ENCODE measurements at places on chromosomes 6 and 20.

- H3K36me3 ChIP-seq, result peaks cover 41% of the 10 kb centered on the region
- no peak overlapping the region for H3K4me3 ChIP-seq
- no peak for DNase-seq
- peak overlapping the region; percentile 9 for H3K27ac ChIP-seq
- no peaks in the 10 kb centered on the region for H3K27me3 ChIP-seq
Measured at GRCh38 chr20:2123720-2124119, 22.1 kb downstream of the STK35 start.

DNA sequence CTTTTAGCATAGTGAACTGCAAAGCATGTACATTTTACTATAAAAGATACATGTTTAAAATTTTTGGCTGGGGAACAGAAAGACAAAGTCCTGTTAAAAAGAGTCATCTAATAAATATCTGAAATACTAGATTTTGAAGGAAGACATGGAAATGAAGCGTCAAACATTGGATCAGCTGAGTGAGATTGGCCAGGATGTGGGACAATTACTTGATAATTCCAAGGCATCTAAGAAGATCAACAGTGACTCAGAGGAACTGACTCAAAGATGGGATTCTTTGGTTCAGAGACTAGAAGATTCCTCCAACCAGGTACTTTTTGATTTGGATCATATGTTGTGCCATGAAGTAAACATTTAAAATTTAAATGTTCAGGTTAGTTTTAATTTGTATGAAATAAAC, 162.3 kb downstream of the UTRN start:
- H3K36me3 ChIP-seq, result peaks cover 36% of the 10 kb centered on the region
- no peaks in the 10 kb centered on the region for H3K4me1 ChIP-seq
- peak overlapping the region; percentile 59 for H3K27ac ChIP-seq
- H3K27me3 ChIP-seq, result no peaks in the 10 kb centered on the region

DNA sequence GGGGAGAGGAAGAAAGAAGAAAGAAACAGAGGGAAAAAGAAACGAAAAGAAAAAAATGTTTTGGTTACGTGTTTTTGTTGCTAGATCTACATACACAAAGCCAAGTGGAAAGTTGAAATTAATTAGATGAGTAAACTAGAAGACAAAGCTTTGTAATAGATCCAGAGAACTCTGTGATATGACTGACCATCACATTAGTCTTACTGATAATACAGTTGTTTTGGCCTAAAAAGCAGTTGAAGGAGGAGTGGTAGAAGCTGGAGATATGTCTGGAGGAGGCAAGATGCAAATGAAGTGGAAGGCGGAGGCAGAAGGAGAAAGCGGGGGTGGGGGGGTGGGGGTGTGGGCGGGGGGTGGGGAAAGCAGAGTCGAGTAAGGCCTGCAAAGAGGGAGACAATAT, 500.1 kb upstream of the ID4 start:
- no peak for DNase-seq
- H3K4me1 ChIP-seq, result no peaks in the 10 kb centered on the region
- no peaks in the 10 kb centered on the region for H3K27me3 ChIP-seq
- no peak overlapping the region for H3K27ac ChIP-seq

DNA sequence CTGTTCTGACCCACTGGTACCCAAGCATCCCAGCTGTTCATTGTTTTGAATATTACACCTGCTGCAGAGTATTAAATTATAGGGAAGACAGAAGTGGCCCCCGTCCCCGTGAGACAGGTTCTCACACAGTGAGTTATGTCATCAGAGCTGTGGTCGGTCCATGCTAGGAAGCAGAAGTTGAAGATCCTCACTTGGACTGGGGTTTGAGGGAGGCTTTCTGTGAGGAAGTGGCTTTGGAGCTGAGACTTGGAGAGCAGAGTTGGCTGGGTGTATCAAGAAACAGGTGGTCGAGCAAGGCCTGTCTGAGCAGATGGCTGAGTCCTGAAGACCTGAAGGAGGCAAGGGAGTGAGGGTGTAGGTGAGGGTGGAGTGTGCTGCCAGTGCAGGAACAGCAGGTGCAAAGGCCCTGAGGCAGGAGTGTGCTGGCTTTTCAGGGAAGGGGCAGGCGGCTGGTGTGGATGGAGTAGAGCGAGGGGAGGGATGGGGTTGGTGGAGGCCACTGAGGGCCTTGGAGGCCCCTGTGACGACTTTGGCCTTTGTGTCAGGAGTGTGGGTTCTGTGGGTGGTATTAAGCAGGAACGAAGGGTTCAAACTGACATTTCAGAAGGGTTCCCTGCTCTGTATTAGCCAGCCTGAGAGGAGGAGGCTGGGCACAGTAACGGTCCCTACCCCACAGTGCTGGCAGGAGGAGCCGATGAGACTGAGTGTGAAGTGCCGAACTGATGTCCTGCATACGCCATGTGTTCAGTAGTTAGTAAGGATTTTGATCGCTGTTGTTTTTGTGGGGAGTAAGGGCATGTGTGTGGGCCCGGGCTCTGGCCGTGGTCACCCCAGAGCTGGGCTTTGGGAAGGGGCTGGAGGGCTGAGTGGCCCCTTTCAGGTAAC, 11.8 kb downstream of the SRC start:
- peaks cover 78% of the 10 kb centered on the region for H3K36me3 ChIP-seq
- H3K27ac ChIP-seq, result peak overlapping the region; percentile 90
- peaks cover 96% of the 10 kb centered on the region for H3K4me1 ChIP-seq
- no peaks in the 10 kb centered on the region for H3K27me3 ChIP-seq

- no peak overlapping the region for H3K4me3 ChIP-seq
- peaks cover 5% of the 10 kb centered on the region for H3K36me3 ChIP-seq
- H3K4me1 ChIP-seq, result peaks cover 39% of the 10 kb centered on the region
- no peak for DNase-seq
Measured at GRCh38 chr6:72651174-72651573, 29.3 kb downstream of the KCNQ5 start.

DNA sequence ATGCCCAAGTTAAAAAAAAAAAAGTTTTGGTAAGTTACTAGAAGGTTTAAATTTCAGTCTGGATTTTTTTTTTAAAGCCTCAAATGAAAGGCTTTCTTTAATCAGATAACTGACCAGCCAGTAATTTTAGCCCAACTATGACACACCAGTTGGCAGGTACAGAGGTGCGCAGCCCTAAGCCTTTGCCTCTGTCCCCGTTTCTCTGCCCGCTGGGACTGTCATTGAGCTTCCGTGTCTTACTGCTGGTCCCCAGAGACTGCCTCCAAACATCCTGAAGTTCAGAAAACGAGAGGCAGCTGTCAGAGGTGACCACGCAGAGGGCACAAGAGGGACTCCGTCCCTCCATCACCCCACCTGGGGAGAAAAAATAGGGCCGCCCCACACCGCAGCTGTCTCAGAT, 118.2 kb downstream of the RPS12 start:
- no peaks in the 10 kb centered on the region for H3K36me3 ChIP-seq
- no peak for DNase-seq
- H3K4me3 ChIP-seq, result no peak overlapping the region
- no peak overlapping the region for H3K27ac ChIP-seq

- no peak for DNase-seq
- H3K4me1 ChIP-seq, result peaks cover 26% of the 10 kb centered on the region
- no peaks in the 10 kb centered on the region for H3K27me3 ChIP-seq
- peak overlapping the region; percentile 59 for H3K27ac ChIP-seq
- H3K4me3 ChIP-seq, result peak overlapping the region; percentile 28
Measured at GRCh38 chr6:47439348-47439668, 38.3 kb upstream of the CD2AP start.

- no peak overlapping the region for H3K4me3 ChIP-seq
- peaks cover 18% of the 10 kb centered on the region for H3K4me1 ChIP-seq
- peaks cover 70% of the 10 kb centered on the region for H3K27me3 ChIP-seq
- H3K36me3 ChIP-seq, result no peaks in the 10 kb centered on the region
- no peak overlapping the region for H3K27ac ChIP-seq
Measured at GRCh38 chr20:63257629-63258028, 3.4 kb upstream of the NKAIN4 start.

DNA sequence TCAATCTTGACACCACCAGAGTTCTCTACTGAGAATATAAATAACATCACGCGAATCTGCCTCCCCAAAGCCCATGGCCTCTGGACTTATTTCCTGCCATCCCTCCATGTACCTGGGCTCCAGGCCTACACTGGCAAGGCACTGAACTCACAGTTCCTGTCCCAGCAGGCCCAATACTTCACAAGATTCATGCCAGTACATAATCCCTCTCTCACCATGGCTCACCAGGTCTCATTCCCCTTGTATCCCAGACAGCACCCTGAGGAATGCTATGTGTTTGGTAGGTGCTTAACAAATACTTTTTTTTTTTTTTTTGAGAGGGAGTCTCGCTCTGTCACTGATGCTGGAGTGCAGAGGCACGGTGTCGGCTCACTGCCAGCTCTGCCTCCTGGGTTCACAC, 1.9 kb downstream of the KIF16B start:
- no peak for DNase-seq
- no peaks in the 10 kb centered on the region for H3K27me3 ChIP-seq
- H3K4me1 ChIP-seq, result peaks cover 59% of the 10 kb centered on the region
- no peak overlapping the region for H3K27ac ChIP-seq
- peaks cover 3% of the 10 kb centered on the region for H3K36me3 ChIP-seq
- no peak overlapping the region for H3K4me3 ChIP-seq

GRCh38 chr20:19660808-19661378, 97.2 kb upstream of the RIN2 start:
- no peak for DNase-seq
- H3K36me3 ChIP-seq, result no peaks in the 10 kb centered on the region
- H3K27me3 ChIP-seq, result peaks cover 25% of the 10 kb centered on the region

GRCh38 chr6:12804952-12805645, 88.5 kb downstream of the PHACTR1 start:
- peaks cover 15% of the 10 kb centered on the region for H3K27me3 ChIP-seq
- DNase-seq, result no peak
- no peak overlapping the region for H3K27ac ChIP-seq
- no peaks in the 10 kb centered on the region for H3K4me1 ChIP-seq
